ENCODE measurements at places on chromosomes 3 and 15.

- peaks cover 11% of the 10 kb centered on the region for H3K4me1 ChIP-seq
- no peak overlapping the region for H3K4me3 ChIP-seq
- H3K27me3 ChIP-seq = no peaks in the 10 kb centered on the region
- no peaks in the 10 kb centered on the region for H3K36me3 ChIP-seq
- no peak overlapping the region for H3K27ac ChIP-seq
- no peak for DNase-seq
Observed at GRCh38 chr3:129617381-129618185, 11.1 kb upstream of the PLXND1 start.

DNA sequence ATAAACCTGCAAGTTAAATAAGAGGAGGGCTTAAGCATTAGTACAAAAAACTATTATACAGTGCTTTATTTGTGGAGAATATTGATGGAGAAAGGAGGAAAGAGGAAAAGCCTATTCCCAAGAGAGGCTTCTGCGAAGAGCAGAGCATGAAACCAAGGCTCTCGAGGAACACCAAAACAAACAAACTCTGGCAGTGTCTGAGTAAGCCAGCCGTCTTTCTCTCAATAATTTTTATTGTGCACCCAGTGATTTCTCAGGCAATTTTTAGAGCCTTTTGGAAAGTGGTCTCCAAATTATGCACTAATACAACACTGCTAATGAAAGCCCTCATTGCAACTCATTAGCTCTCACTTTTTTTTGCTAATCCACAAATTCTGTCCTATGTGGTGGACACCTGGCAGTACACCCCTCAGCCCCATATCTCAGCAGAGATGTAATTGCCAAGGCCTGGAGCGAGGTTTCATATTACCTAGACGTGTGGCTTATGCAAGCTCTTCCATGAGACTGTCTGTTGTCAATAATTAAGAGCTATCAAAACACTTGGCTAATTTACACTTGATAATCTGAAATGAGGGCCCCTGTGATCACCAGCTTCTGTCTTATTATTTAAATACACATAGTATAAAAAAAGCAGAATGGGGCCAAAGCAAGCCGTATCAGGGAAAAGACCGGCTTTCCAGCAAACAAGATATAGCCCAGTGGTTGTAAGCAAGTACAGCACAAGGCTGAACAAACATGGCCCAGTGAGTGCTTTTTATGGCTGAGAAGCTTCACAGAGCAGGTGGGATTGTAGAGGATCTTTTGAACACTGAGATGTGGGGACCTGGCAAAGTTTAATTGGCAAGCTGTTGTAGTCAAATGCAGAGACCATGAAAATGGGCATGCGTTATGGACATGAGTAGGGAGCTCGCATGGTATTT lies 216.9 kb downstream of the ROBO2 start:
- H3K27ac ChIP-seq = no peak overlapping the region
- DNase-seq = no peak
- H3K36me3 ChIP-seq = peaks cover 4% of the 10 kb centered on the region
- no peaks in the 10 kb centered on the region for H3K4me1 ChIP-seq
- no peaks in the 10 kb centered on the region for H3K27me3 ChIP-seq
- no peak overlapping the region for H3K4me3 ChIP-seq

DNA sequence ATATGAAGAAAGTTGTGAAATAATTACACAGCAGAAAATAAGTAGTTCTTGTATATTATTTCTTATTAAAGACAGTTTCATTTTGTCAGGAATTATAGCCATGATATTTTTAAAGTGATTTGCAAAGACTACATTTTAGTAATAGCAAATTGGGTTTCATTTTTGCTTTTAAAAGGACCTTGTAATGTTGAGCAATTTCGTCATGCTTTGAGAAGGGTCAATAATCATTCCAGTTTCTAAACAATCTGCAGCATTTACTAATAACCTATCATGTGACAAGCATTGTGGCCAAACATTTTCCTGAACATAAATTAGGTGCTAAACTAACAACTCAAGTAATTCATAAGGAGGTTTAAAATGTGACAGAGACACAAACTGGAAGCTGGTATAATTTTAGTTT lies 214.4 kb upstream of the CBLB start:
- peaks cover 18% of the 10 kb centered on the region for H3K4me1 ChIP-seq
- no peaks in the 10 kb centered on the region for H3K27me3 ChIP-seq
- no peak for DNase-seq
- H3K27ac ChIP-seq = no peak overlapping the region

DNA sequence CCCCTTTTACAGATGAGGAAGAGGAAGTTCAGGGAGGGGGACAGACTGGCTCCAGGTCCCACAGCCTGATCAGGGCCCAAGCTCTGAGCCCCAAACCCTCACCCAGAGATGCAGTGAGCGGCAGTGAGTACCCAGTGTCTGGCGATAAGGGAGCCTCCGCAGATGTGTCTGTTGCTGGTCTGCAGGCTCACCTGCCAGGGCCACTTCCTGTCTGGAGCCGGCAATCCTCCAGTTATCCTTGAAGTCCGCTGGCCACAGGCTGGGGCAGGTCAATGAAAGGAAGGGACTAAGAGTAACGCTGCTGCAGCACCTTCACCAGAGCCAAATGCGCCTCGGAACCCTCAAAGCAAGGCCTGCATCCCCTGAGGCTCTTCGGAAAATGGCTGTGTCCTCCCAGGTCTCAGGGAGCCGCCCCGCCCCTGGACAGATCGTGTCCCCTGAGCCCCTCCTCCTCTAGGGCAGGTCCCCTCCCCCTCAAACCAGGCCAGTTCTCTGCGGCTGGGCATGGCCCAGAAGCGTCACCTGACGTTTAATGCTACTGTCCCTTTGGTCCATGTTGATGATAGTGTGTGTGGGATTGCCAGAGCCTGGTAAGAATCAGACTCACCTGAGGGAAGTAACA lies 51.5 kb downstream of the MYL3 start:
- DNase-seq = no peak
- H3K4me1 ChIP-seq = peaks cover 26% of the 10 kb centered on the region
- no peaks in the 10 kb centered on the region for H3K27me3 ChIP-seq
- no peak overlapping the region for H3K27ac ChIP-seq
- H3K36me3 ChIP-seq = no peaks in the 10 kb centered on the region

DNA sequence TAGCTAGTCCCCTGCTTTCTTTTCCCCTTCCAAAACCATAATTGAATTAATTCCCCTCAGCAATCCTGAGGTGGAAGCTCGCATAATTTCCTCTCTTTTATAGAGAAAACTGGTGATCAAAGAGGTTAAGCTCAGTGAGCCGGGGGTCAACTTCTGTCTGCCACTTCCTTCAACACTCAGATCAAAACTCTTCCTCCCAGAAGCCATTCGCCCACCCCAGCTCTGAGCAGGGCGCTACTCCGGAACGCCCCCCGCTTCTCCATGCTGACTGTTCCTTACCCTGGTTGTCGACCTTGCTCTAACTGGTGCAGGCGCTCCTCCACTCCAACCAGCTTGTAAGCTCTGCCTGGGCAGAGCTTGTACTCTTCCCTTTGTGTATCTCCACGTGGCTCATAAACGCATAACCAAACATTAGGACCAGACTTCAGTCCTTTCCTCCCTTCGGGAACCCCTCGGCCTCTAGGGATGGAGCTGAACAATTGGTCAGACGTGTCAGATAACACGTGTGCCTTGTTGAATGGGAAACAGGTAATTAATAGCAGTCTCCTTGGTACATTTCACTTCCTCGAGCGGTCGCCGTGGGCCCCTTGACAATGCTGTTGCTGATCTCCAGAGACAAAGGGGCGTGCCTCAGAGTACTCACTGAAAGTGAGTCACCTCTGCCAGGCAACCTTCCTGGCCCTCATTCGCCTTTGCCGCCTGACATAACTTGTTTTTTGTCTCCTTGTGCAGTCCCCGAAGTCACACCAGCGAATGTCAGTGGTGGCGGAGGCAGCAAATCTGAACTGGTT lies 71.8 kb downstream of the IL5RA start:
- no peaks in the 10 kb centered on the region for H3K27me3 ChIP-seq
- H3K4me3 ChIP-seq = no peak overlapping the region
- H3K36me3 ChIP-seq = peaks cover 31% of the 10 kb centered on the region

DNA sequence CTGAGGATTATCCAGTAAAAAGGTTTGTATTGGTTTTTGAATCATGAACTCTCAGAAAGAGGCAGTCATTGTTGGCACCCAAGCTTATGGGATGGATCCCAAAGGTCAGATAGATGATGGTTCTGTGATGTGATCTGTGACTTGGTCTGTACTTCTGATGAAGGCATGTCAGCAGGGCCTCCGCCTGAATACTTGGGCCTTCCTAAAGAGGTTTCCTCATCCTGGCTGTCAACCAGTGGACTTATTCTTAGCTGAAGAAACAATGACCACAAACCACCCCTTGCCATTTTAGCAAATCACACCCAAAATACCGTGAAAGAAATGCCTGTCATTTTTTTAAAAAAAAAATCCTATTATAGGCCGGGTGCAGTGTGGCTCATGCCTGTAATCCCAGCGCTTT lies 48.2 kb upstream of the SLC9A9 start:
- no peak overlapping the region for H3K4me3 ChIP-seq
- no peaks in the 10 kb centered on the region for H3K27me3 ChIP-seq
- peaks cover 15% of the 10 kb centered on the region for H3K4me1 ChIP-seq
- no peaks in the 10 kb centered on the region for H3K36me3 ChIP-seq
- H3K27ac ChIP-seq = no peak overlapping the region
- no peak for DNase-seq

DNA sequence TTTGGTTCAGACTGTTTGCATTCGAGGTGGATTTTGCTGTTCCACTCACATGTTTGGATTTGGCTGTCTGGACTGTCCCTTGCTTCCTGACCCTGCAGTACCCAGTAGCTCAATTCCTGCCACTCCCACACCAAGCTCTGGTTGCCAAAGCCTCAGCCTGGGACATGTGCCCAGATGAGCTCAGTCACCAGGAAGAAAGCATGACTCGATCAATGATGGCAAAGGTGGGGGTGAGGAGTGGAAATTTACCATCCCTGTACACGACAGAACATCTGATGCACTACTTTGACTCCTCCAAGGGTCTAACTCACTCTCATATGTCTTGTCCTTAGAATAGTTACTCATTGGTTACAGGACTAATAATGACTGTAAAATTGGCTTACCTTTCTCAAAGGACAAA lies 45.2 kb downstream of the ZNF385D start:
- H3K27me3 ChIP-seq = peaks cover 2% of the 10 kb centered on the region
- DNase-seq = no peak
- no peak overlapping the region for H3K27ac ChIP-seq
- no peaks in the 10 kb centered on the region for H3K36me3 ChIP-seq

All from mesothelial cell of epicardium (in vitro differentiated cells).